ENCODE measurements at places on chromosomes 6 and 20.

DNA sequence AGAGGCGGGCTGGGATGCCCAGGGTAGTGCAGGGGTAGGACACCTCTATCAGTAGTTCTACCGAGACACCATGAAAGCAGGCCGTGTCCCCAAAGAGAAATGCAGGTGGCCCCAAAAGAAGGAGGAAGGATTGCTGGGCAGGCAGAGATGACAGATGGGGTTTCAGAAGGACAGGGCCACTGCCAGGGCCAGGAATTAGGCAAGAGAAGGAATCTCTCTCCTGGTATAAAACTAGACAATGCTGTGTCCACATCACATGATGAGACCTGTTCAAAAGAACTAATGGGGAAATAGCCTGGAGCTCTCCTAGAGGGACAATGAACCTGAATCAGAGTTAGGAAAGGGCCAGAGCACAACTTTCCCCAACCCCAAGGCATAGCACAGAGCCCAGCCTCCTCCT, 21.6 kb upstream of the VSX1 start:
- DNase-seq = no peak

GRCh38 chr6:37987559-37987958, 168.0 kb downstream of the ZFAND3 start:
- DNase-seq = no peak

- no peak for DNase-seq
These were observed 122.6 kb downstream of the PRND start for GRCh38 chr20:4844325-4844724.

GRCh38 chr6:56593801-56594318, 48.8 kb downstream of the DST start:
- DNase-seq = peak; percentile 29

GRCh38 chr6:28940858-28941683, 17.3 kb upstream of the TRIM27 start:
- DNase-seq = peak; percentile 87

- DNase-seq = no peak
These were observed 86.2 kb downstream of the CFAP61 start for GRCh38 chr20:20138301-20139064.
